Urothelium cell line (cell line): ENCODE measurements at places on chromosomes 1 and 21.

GRCh38 chr1:9482816-9483572 lies 56.3 kb upstream of the SLC25A33 start:
- DNase-seq: no peak

DNA sequence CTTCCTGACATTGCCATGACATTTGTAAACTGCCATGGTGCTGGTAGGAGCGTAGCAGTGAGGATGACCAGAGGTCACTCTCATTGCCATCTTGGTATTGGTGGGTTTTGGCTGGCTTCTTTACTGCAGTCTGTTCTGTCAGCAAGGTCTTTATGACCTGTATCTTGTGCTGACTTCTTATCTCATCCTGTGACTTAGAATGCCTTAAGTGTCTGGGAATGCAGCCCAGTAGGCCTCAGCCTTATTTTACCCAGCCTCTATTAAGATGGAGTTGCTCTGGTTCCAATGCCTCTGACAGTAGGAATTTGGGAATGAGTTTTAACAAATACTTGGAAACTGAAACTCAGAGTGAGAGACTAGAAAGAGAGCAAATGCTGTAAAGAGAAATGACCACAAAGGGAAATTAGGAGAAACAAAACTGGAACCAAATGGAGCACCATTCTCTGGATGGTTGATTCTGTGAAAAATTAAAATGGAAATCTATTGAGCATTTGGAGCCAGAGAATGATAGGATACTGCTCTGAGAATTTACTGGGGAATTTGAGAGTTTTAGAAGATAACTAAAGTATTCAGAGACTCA lies 50.1 kb upstream of the RHOU start:
- DNase-seq: no peak

- peak; percentile 93 for DNase-seq
These were observed 27.4 kb upstream of the CTPS1 start for GRCh38 chr1:40951943-40952743.

DNA sequence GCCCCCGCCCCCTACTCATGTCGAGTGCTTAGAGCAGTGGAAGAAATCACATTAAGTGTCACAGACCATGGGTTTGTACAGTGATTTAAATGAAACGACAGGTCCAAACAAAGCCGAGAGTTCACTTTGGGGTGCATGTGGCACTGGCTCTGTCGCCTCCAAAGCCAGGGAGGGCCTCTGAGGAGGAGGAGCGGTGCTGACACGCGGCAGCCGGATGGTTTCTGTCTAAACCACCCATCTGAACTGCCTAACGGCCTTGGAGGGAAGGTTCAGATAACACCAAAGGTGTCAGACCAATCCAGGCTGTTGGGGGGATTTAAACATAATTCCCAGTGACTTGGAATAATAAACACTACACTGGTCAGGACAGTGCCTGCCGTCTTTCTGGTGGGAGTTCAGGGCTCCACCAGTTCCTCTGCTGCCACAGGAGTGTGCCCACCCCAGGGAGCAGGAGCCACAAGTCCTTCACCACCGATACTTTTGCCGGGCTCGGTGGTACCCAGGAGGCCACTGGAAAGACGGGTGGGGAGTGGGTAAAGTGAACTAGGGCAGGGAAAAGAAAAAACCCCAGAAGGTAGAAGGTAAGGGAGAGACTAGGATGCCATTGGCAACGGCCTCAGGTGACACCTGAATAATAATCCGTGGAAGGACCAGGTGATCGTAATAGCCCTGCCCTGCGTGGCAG lies 78.2 kb downstream of the SLC66A1 start:
- DNase-seq: no peak

- no peak for DNase-seq
These were observed 8.8 kb upstream of the AGTRAP start for GRCh38 chr1:11727119-11727518.

DNA sequence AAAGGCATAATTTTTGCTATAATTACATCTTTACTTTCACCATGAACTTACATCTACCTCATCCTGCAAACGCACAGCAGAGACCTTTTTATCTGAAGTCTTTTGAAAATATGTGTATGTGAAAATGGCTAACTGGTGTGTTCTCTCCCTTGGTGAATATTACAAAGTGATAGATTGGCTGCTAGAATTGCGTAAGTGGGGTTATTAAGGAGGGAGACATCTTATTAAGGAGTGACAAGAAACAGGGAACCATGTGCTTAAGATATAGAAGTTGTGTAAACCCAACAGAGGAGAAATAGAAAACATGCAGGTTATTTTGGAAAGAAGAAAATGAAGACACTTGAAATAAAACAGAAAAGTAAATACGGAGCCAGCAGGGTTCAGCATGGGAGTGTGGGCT lies 7.8 kb downstream of the KCNJ15 start:
- DNase-seq: no peak

DNA sequence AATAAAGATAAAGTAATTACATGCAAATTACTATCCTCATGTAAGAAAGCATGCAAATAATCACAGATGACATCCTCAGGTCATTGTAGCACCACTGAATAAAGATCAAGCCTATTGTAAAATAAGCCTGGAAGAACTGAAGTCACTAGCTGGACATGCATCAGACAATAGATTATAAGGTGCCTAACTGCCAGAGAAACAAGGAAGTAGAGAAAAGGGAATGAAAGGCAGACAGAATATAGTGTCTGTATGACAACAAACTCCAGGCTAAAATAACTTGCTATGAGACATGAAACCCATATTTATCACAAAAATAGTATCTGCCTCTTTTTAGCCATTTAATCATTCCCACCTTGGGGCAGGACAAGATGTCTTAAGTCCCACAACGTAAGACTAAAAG lies 108.7 kb downstream of the ENAH start:
- DNase-seq: no peak

- peak; percentile 91 for DNase-seq
These were observed 2.3 kb upstream of the BSND start for GRCh38 chr1:54996359-54996868.

DNA sequence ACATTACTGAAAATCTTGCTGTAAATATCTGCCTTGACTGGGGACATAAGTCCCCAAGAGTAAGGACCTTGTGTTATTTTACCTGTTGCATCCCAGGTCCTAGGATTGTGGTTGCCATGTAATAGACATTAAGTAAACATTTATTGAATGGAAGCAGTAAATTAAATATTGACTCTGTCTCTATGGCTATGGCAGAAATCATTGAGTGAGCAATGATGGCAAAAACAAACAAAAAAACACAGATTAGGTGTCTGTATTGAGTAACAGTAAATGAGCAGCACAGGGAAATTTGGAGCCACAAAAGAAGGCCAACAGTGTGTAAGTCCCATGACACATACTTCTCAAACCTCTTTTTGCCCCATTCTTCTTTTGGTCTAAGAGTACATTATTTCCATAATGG lies 240.4 kb downstream of the NFIA start:
- DNase-seq: no peak

DNA sequence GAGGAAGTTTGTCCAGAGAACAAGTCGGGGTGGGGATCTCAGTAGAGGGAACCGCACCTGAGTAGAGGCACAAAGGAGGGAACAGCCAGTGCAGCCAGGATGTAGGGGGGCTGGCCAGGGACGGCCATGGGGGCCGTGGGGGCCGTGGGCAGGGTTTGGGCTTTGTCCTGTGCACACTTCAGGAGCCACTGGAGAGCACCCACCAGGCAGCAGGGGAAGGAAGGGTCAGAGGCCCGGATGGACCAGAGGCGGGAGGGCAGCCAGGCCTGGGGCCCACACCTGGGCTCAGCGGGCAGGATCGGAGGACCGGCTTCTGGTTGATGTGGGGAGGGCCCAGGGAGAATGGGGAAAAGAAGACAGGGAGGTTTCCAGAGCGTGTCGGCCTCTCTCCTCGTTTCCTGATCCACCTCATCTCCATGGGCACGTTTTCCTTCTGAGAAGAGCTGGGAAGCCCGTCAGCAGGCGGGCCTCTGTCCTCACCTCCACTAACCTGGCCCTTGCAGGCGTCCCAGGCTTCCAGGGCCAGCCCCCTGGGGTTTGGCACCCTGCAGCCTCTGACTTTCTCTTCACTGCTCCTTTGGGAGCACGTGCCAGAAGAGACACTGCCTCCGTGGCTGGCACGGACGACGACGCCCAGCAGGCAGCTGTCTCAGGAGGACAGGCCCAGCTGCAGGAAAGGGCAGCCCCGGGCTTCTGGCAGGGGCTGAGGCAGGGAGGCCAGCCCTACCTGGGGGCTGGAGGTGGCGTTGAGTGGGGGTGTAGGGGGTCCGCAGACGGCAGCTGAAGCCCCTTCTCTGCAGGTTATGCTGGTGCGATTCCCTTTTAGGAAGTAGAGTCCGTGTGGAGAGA lies 16.8 kb upstream of the PDXK start:
- DNase-seq: no peak

DNA sequence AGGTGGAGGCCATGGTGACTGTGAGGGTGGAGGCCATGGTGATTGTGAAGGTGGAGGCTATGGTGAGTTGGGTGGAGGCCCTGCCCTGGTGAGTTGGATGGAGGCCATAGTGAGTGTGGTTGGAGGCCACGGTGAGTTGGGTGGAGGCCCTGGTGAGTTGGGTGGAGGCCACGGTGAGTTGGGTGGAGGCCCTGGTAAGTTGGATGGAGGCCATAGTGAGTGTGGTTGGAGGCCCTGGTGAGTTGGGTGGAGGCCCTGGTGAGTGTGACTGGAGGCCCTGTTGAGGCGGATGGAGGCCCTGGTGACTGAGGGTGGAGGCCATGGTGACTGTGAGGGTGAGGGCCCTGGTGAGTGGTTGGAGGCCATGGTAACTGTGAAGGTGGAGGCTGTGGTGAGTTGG lies 124.9 kb upstream of the VAMP3 start:
- DNase-seq: no peak

DNA sequence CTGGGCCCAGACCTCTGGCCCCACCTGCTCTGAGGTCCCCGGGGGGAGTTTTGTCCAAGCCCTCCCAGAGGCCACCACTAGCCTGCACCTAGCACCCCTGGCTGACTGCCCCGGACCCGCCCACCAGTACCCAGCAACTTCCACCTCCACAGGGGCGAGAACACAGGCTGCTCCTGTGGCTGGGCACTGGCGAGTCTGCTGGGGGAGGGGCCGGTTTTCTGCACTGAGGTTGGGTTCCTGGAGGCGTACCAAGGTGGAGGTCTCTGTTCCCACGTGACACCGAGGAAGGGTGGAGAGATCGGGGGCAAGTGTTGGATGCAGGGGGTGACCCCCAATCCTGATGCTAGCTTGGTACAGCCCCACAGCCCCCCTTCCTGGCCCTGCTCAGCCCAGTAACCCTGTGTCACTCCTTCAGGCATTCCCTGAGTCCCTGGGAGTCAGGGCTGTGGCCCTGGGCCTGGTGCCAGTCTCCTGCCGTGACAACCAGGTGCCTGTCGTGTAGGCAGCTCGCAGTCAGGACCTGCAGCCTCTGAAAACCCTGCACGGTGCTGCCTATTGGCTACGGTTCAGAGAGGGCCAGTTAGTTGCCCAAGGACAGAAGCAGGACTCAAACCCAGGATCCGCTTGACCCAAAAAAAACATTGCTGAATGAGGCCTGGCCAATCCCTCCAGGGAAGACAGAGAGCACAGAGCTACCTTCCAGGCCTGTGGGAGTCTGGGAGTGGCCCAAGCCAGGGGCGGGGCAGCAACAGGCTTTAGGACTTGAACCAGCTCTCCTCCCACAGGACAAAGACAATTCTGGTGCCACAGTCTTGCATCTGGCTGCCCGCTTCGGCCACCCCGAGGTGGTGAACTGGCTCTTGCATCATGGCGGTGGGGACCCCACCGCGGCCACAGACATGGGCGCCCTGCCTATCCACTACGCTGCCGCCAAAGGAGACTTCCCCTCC lies 3.1 kb downstream of the ESPN start:
- no peak for DNase-seq

GRCh38 chr1:208217781-208218180 lies 26.4 kb downstream of the PLXNA2 start:
- no peak for DNase-seq

- DNase-seq: no peak
These were observed 2.9 kb downstream of the PPM1J start for GRCh38 chr1:112712191-112712590.

- DNase-seq: peak; percentile 13
These were observed 187.1 kb downstream of the CDC42BPA start for GRCh38 chr1:227131193-227131592.

- no peak for DNase-seq
These were observed 456.1 kb downstream of the AJAP1 start for GRCh38 chr1:5110508-5110907.

- DNase-seq: no peak
These were observed 166.3 kb downstream of the DUSP10 start for GRCh38 chr1:221575605-221576004.

- DNase-seq: no peak
These were observed 3.8 kb upstream of the TAL1 start for GRCh38 chr1:47235806-47236205.

GRCh38 chr1:55833529-55834091 lies 618.4 kb upstream of the USP24 start:
- DNase-seq: no peak

- DNase-seq: no peak
These were observed 72.3 kb upstream of the CAPZB start for GRCh38 chr1:19557609-19558051.

DNA sequence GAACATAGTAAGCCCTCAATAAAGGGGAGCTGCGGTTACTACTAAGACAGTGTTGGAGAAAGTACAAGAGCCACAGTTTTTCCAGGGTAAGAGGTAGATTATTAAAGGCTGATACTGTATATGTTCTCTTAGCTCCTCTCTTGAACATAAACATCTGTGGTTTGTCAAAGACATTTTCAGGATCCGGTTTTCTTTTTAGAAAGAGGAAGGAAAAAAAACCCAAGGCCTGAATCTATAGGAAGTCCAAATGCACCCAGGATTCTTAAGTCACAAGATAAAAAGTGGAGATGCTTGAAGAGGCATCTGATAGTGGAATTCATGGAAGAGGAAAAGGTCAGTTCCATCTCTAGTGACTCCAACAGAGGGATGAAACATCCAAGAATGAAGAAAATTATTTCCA lies 24.6 kb upstream of the SLC45A3 start:
- no peak for DNase-seq

GRCh38 chr1:194629011-194629410 lies 1442.6 kb upstream of the B3GALT2 start:
- no peak for DNase-seq

DNA sequence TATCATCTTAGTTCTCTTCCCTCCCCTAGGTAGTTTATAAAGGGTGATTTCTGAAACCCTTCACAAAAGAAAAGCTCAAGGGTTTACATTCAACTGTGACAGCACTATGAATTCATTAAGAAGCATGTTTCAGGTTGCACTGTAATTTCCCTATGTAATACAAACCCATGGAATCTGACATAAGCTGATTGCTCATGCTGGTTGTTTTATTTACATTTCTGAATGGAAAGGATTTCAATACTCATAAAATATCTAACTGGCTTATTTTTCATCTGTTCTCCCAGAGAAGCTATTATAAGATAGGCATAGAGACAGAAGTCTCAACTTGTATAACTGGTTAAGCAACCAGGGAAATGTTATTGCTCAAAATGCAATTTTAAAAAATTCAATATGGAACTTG lies 20.5 kb downstream of the WNT2B start:
- no peak for DNase-seq

- DNase-seq: no peak
These were observed 35.8 kb upstream of the PODN start for GRCh38 chr1:53026254-53026653.

- DNase-seq: no peak
These were observed 14.3 kb downstream of the GPR137B start for GRCh38 chr1:236156512-236157208.

- peak; percentile 80 for DNase-seq
These were observed 17.4 kb downstream of the CELA3A start for GRCh38 chr1:22018583-22019559.

GRCh38 chr1:6059866-6060265 lies 14.2 kb downstream of the KCNAB2 start:
- no peak for DNase-seq

- DNase-seq: no peak
These were observed 21.1 kb downstream of the MKNK1 start for GRCh38 chr1:46582972-46583371.

- DNase-seq: no peak
These were observed 17.2 kb downstream of the CDCP2 start for GRCh38 chr1:54135436-54136120.
